Esophagus squamous epithelium (tissue), 5 donors: ENCODE measurements at places on chromosomes 11 and 22. TPM values are rescaled to one million over a fixed set of nuclear protein-coding genes. Genes with fewer than 3 reads are reported as not detected.

GRCh38 chr11:15053191-15053685 lies 20.2 kb upstream of the CALCB start:
- H3K4me1 ChIP-seq: no peaks in the 10 kb centered on the region
- H3K4me3 ChIP-seq: no peak overlapping the region
- no peak overlapping the region for H3K27ac ChIP-seq
- no peaks in the 10 kb centered on the region for H3K27me3 ChIP-seq
- no peak for DNase-seq

DNA sequence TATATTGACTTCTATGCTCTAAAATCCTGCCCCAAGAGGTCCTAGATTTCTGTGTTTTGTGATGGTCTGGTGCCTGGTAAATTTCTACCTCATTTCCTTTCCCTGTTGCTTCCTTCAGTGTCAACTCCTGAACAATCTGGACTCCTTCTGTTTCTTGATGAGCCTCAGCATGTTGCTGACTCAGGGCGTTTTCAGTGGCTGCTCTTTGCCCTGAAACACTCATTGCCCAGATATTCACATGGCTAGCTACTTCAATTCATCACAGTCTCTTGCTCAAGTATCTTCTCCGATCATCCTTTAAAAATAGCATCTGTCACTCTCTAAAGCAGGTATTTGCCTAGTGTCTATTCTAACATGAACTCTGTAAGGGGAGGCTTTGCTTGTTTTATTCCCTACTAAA lies 526.3 kb upstream of the RAG2 start:
- no peaks in the 10 kb centered on the region for H3K27me3 ChIP-seq
- H3K27ac ChIP-seq: no peak overlapping the region
- H3K36me3 ChIP-seq: no peaks in the 10 kb centered on the region
- no peak overlapping the region for H3K4me3 ChIP-seq
- no peak for DNase-seq

DNA sequence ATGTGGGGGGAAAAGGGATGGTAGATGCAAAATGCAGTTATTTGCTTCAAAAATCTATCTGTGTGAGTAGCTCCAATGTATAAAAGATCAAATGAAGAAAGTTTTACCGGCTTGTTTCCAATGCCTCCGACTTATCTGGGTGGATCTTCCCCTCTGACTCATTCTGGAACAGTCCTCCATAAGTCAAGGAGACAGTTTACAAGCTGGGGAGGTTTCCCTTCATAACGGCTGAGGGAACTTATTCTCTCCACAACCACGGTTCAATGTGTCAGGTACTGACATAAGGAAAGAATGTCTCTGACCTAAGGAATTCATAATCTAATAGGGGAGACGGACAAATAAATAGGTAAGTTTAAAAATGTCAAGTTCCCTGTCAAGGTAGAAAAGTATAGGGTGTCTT lies 49.7 kb upstream of the BIRC3 start:
- H3K4me1 ChIP-seq: peaks cover 43% of the 10 kb centered on the region
- peak overlapping the region; percentile 85 for H3K27ac ChIP-seq
- peak overlapping the region; percentile 47 for H3K4me3 ChIP-seq
- H3K27me3 ChIP-seq: no peaks in the 10 kb centered on the region

DNA sequence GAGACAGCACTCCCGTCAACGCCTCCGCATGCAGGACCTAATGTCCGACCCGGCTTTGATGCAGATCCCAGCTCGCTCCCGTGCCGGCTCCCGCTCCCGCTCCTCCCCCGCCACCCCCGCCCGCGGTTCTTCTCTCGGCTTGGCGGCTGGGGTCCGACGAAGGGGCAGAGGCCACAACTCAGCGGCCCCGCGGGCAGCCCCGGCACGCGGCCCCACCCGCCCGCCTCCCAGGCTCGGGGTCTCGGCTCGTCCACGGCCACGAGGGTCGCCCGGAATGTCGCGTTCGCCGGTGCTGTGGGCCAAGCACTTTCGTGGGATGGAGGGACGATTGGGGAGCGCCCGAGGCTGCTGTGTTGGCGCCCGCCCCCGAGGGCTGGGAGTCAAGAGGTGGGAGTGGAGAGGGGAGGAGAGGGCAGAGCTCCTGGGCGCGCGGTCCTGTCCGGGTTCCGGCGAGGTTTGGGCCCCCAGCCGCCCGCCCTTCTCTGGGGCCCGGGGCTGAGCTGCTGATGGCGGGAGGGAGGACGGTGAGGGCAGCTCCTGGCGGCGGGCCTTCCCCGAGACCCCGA lies 5.3 kb upstream of the TBX1 start:
- H3K4me1 ChIP-seq: peaks cover 38% of the 10 kb centered on the region
- peak overlapping the region; percentile 13 for H3K4me3 ChIP-seq
- no peaks in the 10 kb centered on the region for H3K36me3 ChIP-seq
- no peak overlapping the region for H3K27ac ChIP-seq
- H3K27me3 ChIP-seq: peaks cover 100% of the 10 kb centered on the region

DNA sequence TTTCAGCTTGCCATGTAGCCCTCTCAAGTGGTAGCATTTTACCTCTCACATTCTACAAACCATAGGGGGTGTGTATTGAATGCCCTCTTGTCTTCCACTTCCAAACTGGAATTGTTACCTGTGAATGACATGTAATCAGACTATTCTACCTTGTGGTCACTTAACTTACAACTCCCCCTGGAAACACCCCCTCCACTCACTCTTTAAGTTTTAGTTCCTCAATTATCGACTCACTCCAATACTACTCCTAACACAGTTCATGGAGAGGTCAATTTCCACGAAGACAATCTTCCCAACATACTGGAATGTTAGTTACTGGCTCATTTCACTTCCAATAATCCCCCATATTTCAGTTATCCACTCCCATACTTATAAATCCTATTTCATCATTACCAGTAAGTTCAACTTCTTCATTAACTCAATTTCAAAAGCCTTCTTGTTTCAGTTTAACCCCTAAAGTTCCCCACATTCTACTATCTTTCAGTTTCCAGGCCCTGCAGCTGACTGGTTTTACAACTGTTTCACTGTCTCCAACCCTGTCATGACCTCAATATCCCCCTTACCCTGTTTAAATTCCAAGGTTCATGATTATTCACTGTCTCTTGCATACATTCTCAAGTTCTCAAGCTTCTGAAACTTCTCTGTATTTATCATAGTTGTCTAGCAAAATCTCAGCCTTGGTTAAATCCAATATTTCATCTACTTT lies 92.5 kb downstream of the C11orf87 start:
- no peak overlapping the region for H3K4me3 ChIP-seq
- H3K4me1 ChIP-seq: peaks cover 6% of the 10 kb centered on the region
- no peaks in the 10 kb centered on the region for H3K36me3 ChIP-seq
- no peak overlapping the region for H3K27ac ChIP-seq
- H3K27me3 ChIP-seq: no peaks in the 10 kb centered on the region

- H3K27me3 ChIP-seq: no peaks in the 10 kb centered on the region
- no peaks in the 10 kb centered on the region for H3K36me3 ChIP-seq
Measured at GRCh38 chr22:46598737-46599424, 21.3 kb upstream of the GRAMD4 start.

DNA sequence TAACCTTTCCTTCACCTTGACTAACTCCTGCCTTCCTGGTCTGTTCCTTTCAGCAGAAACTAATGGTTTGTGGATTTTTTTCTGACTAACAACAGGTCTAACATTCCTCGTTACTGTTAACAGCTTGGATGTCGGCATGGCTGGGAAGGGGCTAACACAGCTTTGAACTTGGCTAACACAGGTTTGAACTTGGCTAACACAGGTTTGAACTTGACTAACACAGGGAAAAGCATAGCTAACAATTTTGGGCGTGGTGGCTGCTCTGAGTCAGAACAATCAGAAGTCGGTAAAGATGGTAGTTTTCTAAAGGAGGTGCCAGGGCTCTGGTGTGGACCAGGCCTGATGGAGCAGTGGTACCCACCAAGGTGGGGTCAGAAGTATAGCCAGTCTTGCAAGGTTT lies 16.1 kb downstream of the MIAT start:
- peaks cover 7% of the 10 kb centered on the region for H3K36me3 ChIP-seq
- peaks cover 33% of the 10 kb centered on the region for H3K4me1 ChIP-seq
- peaks cover 2% of the 10 kb centered on the region for H3K27me3 ChIP-seq
- DNase-seq: no peak
- H3K27ac ChIP-seq: peak overlapping the region; percentile 96

- no peaks in the 10 kb centered on the region for H3K36me3 ChIP-seq
- peaks cover 71% of the 10 kb centered on the region for H3K4me1 ChIP-seq
- H3K4me3 ChIP-seq: peak overlapping the region; percentile 75
- peaks cover 24% of the 10 kb centered on the region for H3K27me3 ChIP-seq
- no peak for DNase-seq
Measured at GRCh38 chr22:24953384-24954113, 1.0 kb downstream of the KIAA1671 start.

- no peak overlapping the region for H3K4me3 ChIP-seq
- H3K4me1 ChIP-seq: peaks cover 44% of the 10 kb centered on the region
- H3K27ac ChIP-seq: no peak overlapping the region
- no peaks in the 10 kb centered on the region for H3K27me3 ChIP-seq
- H3K36me3 ChIP-seq: no peaks in the 10 kb centered on the region
- no peak for DNase-seq
Measured at GRCh38 chr11:35615921-35616900, 2.0 kb upstream of the FJX1 start.

GRCh38 chr11:86274503-86274902 lies 27.5 kb upstream of the HIKESHI start:
- H3K27me3 ChIP-seq: no peaks in the 10 kb centered on the region
- H3K4me3 ChIP-seq: no peak overlapping the region
- no peak for DNase-seq
- H3K27ac ChIP-seq: no peak overlapping the region

DNA sequence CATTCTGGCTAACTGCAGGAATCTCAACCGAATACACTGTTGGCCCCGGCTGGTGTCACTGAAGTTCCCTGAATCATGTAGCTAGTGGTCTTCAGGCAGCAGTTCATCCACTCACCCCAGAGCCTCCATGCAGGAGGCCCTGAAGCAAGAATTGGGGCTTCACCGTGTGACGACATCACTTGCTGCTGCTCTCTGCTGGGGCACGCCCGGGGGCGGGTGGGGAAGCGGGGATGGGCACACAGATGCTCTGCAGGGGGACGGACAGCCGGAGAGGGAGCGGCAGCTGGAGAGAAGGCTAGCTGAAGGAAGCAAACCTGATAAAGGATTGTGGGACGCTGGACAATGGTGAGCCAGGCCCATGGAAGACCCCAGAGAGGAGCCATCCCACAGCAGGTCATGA lies 17.0 kb downstream of the B3GAT1 start:
- H3K4me3 ChIP-seq: no peak overlapping the region
- H3K27me3 ChIP-seq: peaks cover 53% of the 10 kb centered on the region
- H3K27ac ChIP-seq: no peak overlapping the region

DNA sequence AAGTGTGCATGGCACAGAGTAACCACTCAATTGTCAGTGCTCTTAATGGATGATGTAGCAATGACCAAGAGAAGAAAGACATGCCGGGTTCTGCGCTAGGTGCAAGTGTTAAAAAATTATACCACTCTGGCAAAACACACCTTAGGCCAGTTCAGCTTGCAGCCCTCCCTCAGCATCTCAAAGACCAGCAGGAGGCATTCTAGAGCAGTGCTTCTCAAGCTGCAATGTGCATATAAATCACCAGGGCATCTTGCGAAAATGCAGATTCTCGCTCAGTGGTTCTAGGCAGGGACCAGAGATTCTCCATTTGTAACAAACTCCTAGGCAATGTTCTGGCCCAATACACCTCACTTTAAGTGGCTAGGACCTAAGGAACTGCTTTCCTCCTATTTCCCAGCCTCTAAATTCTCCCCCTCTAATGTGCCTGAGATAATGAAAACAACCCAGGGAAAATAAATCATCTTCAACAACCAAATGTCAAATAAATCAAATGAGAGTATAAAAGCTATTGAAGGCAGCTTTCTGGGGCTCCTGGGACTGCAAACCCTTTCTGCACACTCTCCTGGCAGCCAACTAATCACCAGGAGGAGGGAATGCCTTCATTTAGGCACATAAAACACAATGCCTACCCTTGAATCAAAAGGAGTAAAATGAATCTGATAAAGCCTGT lies 337.2 kb upstream of the API5 start:
- no peak overlapping the region for H3K4me3 ChIP-seq
- no peaks in the 10 kb centered on the region for H3K4me1 ChIP-seq
- no peak overlapping the region for H3K27ac ChIP-seq
- no peak for DNase-seq

- peak overlapping the region; percentile 52 for H3K4me3 ChIP-seq
- H3K36me3 ChIP-seq: no peaks in the 10 kb centered on the region
- DNase-seq: no peak
- peaks cover 3% of the 10 kb centered on the region for H3K4me1 ChIP-seq
- no peaks in the 10 kb centered on the region for H3K27me3 ChIP-seq
Measured at GRCh38 chr11:76918941-76919386, 58.2 kb downstream of the ACER3 start.

- peaks cover 46% of the 10 kb centered on the region for H3K4me1 ChIP-seq
- DNase-seq: no peak
- peak overlapping the region; percentile 72 for H3K4me3 ChIP-seq
- H3K27me3 ChIP-seq: no peaks in the 10 kb centered on the region
- peak overlapping the region; percentile 94 for H3K27ac ChIP-seq
Measured at GRCh38 chr22:31083377-31083768, 2.3 kb downstream of the SMTN start.

DNA sequence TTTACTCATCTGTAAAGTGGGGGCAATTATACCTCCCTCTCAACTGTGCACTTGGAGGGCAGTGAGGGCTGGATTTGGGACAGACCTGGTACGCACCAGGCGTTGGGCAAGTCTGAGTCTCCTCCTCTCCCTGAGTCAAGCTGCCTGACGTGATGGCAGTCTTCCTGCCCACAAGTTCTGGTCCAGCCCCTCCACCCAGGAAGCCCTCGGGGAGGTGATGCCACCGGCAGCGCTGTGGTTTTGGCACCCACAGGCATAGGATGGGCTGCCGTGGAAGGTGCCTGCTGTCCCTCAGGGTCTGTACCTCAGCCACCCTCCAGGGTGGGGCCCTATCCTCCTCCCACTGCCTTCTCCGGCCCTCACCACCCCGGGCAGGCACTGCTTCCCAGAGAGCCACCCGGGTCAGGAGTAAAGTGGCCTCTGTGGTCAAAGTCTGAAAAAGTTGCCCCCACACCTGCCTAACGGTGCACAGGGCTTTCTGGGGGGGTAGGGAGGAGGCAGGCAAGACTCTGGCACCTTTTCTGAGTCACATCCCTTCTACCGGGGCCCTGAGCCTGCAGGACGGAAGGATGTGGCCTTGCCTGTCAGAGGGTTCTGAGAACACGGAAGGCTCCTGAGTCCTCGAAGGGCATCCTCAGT lies 6.5 kb upstream of the APOBEC3H start:
- no peaks in the 10 kb centered on the region for H3K27me3 ChIP-seq
- H3K4me1 ChIP-seq: no peaks in the 10 kb centered on the region

C22orf23 gene
- 0.38 TPM for total RNA-seq

TECTA gene
- not detected for total RNA-seq

C22orf31 gene
- not detected for total RNA-seq

OR4A16 gene
- total RNA-seq: not detected

FOSL1 gene
- total RNA-seq: 72.7 TPM

LMO2 gene
- 9.3 TPM for total RNA-seq

MMP13 gene
- total RNA-seq: not detected

TENM4 gene
- 39.3 TPM for total RNA-seq

APOBEC3A gene
- total RNA-seq: 1.6 TPM
